ENCODE measurements at places on chromosomes 13 and 19.
A peak's percentile ranks its signal among the peaks of the same experiment; 100 is the strongest.

DNA sequence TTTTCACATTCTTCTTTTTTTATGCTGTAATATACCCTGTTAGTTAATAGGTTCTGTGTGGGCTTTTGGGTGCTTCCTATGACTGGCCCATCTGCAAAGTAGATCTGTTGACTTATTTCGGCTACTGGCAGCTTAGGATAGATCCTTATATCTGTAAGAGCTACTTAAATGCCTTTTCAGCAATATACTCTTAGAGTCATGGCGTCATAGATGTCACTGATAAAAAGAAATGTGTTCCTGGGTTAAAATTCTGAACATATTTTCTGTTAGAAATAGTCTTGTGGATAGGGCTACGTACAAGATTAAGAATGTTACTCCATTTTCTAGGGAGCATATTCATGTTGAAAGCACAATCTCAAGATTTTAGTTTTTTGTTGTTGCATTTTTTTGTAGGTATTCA is 4.7 kb downstream of the AKAP11 start:
- no peak for DNase-seq

DNA sequence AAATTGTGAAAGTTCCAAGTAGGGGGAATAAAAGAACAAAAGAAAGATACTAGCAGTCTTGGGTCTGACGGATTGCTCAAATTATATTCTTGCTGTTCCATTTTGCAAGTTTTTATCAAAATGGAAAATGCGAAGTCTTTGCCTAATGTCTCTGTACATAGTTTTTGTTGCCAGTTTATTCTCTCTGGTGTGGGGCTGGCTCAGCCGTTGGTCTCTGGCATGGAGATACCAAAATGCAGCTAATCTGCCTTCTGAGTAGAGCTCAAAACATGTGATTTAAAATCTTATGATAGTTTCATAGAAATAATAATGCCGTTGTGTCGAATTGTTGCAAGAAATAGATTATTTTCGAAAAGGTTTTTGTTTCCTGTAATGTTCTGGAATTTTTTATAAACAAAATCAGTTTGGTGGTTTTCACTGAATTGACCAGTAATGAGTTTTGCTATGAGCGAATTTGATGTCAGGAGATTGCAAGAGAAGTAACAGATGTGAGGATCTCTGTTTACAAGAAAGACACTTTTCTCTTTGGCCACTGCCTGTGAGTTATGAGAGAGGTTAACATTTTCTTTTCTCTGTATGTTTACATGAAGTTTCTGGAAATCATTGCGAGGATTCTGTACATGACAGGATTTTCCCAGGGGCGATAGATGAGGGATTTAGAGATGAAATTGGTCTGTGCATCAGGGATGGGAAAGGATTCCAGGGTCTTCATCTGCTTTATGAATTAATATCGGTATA is 147.0 kb downstream of the DCT start:
- peak; percentile 57 for DNase-seq

- no peak for DNase-seq
These were observed 111.3 kb downstream of the KATNAL1 start for GRCh38 chr13:30196025-30196424.

GRCh38 chr13:113848431-113849260 is 15.2 kb downstream of the GAS6 start:
- no peak for DNase-seq

GRCh38 chr13:29954082-29955028 is 103.9 kb upstream of the UBL3 start:
- DNase-seq: no peak

DNA sequence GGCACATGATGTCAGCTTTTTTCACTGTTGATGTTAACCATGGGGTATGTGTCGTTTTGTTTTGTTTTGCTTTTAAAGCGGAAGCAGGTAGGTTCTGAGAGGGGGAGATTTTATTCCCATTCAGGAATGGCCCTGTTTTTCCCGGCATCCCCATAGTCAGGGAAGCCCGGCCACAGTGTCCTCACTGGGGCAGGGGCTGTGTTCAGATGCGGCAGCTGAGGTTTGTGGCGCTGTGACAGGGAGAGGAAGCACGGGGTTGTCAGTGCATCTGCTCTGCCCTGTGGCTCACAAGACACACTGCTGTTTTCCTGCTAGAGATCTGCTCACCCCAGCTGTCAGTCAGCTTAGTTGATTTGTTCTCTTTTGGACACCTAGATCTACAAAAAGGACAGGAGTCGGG is 27.6 kb downstream of the ANKRD27 start:
- no peak for DNase-seq

GRCh38 chr19:6660930-6661329 is 9.0 kb downstream of the TNFSF14 start:
- no peak for DNase-seq

DNA sequence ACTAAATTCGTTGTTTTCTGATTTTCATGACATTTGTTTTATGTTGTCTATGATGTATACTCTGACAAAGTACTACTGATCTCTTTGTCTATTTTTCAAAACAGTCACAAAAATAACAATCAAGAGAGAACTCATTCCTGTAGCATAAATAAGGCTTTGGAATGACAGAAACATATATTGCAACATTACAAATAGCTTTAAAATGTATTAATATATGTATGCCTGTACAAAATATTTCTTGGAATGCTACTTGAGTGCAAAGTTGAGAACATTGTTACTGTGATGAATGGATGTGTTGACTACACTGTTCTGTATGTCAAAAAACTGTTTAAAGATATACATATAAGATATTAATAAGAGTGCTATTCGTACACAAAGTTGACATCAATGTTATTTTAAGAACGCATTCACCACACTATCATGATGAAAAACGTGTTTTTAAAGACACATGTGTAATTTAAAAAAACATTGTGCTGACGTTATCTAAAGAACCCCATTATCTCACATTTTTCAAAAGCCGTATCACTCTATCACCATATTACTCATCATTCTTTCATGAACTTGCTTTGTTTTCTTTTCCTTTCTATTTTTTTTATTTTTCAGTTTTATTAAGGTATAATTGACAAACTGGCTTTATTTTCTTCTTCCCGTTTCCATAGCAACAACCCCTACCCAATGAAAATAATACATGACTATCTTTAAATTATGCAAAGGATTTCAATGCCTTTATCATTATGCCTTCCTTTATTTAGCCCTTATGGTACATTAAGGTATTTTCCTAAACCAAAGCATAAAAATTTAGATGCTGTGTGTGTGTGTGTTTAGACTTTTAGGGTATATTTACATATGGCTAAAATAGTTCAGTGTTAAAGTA is 918.8 kb downstream of the SLITRK1 start:
- peak; percentile 48 for DNase-seq

DNA sequence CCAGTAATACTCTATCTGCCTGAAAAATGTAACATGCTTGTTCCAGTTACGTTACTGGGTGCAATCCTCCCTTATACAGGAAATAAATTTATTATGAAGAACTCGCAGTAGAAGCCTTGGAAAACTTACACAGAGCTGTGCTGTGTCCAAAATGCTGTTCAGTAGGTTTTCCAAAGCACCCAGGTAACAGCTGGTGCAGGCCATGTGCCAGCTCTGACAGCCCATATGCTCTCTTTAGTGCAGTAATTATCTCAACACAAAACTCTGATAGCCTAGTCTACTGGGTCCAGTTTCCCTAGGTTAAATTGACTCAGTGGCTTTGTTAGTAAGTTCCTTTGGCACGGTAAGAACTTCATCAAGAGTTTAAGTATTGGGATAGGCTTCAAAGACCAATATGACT is 120.7 kb upstream of the OBI1 start:
- DNase-seq: no peak

GRCh38 chr19:2678044-2678671 is 24.3 kb downstream of the GNG7 start:
- no peak for DNase-seq

DNA sequence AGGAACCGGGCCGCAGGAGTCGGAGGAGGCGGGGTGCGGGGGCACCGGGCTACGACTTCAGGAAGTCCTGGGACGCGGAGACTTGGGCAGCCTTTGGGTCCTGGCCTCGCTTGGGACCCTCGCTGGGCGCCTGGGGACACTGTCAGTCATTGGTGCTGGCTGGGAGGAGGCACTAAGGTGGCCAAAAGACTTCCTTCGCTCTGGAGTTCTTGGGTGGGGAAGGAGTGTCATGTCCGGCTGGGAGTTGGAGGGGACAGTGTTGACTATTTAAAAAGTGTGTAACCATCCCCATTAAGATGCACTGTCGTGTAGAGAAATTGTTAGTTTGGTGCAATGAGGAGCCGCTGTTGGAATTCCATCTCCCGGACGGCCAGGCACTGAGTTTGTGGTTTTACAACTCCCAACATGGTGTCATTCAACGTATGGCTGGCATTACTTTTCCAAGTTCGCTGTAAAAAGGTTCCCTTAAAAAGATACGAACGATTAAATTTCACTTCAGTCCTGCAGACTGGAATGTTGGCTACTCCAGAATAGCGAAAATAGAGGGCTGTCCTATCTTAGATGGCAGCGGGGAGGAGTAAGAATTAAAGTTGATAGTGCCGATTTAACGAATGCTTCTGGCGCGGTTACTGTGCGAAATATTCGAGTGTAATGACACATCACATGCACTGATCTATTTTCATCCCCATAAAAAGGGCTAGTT is 776 bp downstream of the DNAJC3 start:
- DNase-seq: peak; percentile 22

DNA sequence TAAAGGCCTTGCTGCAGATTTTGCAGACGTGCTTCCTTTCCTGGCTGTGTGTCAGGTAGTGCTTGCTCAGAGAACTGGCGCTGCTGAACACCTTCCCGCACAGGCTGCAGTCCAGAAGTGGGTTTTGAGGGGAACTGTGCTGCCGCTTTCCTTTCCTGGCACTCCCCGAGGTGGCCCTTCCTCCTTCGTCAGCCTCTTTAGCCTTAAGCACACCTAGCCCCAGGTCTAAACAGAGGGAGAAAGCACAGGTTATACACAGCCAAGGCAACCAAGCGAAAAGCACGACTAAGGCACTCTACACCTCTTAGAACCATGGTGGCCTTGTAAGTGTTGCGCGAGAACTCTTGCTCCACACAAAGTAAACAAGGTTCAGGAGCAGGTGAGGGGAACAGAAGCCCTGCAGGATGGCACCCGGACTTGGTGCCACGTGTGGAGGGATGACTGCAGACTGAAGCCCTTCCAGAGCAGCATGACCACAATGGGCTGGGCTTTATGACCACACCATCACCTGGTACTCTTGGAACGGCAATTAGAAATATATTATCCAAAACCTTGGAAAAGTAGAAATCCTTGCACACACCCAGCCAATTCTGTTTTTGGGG is 23.6 kb downstream of the ZNF541 start:
- DNase-seq: no peak

- DNase-seq: no peak
These were observed 126.1 kb upstream of the MCF2L start for GRCh38 chr13:112842931-112843391.

Data from HCEC 1CT (cell line).